SIG-M5 (cell line): ENCODE measurements at places on chromosomes 12 and 14.

- DNase-seq, result no peak
Measured at GRCh38 chr12:127528551-127528950, 738.4 kb upstream of the TMEM132C start.

DNA sequence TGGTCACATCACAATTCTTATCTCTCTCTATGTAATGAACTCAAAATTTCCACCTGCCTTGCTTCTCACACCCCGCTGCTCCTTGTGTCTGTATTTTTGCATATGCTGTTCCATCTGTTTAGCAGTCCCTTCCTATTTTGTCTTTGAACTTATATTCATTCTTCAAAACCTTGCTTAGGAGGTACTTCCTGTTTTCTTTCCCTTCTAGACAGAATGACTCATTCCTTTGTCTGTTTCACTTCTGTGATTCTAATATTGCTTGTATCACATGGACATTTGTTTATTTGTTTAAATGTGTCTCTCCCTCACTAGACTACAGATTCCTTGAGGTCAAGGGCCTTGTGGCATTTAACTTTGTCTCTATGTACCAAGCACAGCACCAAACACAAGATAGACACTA is 424.2 kb downstream of the ETNK1 start:
- no peak for DNase-seq

DNA sequence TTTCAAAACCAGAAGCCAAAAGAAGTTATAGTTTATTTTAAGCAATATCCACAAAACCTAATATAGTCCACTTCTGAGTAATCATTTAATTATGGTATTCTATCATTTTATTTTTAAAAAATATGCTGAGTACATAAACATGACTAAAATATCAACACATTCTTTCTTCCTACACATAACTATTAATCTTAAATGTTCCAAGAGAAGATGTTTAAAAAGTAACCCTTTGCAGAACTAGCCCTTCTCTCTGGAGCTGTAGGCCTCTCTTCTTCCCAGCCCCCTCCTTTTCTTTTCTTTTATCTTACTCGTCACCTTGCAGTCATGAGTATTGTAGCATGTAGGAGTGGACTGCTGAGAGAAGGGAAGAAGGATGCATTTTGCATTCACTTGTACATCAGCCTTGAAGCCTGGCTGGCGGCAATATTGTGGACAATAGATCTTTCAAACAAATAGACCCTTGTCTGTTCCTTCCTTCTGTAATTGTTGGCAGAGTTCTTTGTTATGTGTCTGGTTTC is 941.9 kb downstream of the NRXN3 start:
- DNase-seq, result no peak

DNA sequence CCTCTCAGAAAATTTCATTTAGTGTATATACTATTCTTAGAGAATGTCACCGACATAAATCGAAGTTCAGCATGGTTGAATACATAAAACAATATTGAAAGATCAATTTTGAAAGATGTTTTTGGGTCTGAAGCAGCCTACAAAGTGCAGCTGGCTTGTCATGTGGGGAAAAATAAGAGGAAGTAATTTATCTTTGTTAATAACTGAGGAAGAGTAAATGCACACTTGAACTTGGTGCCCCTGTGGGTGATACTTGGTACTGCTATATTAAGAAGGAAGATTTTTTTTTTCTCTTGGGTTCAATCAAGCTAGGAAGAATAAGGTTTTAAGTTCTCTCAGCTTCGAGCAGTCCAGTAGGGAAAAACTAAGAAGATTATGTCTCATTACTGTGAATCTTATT is 661.3 kb downstream of the RPL10L start:
- no peak for DNase-seq

- no peak for DNase-seq
Measured at GRCh38 chr12:12072064-12072760, 1.5 kb downstream of the BCL2L14 start.

DNA sequence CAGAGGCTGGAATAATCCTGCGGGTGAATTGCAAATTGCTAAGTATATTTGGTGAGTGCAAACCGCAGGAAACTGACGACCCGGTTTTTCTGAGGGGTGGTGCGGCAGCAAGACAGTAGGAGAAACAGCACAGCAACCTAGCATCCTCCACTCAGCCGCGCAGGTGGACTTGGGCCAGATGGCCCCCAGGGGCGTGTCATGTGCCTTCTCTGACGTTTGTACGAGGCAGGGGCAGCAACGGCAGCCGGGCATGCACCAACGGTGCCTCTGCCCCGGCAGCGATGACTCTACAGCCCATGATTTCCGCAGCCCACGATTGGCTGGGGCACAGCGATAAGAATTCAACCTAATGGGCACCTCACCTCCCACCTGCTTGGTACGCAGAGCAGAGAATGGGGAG is 11.1 kb upstream of the CLEC2A start:
- no peak for DNase-seq

GRCh38 chr12:6925540-6926279 is 2.0 kb upstream of the ATN1 start:
- no peak for DNase-seq
